NCI-H1694 treated with DMSO at 0.1 percent for 48 hours (cell line): ENCODE measurements at places on chromosomes 16 and 17.

DNA sequence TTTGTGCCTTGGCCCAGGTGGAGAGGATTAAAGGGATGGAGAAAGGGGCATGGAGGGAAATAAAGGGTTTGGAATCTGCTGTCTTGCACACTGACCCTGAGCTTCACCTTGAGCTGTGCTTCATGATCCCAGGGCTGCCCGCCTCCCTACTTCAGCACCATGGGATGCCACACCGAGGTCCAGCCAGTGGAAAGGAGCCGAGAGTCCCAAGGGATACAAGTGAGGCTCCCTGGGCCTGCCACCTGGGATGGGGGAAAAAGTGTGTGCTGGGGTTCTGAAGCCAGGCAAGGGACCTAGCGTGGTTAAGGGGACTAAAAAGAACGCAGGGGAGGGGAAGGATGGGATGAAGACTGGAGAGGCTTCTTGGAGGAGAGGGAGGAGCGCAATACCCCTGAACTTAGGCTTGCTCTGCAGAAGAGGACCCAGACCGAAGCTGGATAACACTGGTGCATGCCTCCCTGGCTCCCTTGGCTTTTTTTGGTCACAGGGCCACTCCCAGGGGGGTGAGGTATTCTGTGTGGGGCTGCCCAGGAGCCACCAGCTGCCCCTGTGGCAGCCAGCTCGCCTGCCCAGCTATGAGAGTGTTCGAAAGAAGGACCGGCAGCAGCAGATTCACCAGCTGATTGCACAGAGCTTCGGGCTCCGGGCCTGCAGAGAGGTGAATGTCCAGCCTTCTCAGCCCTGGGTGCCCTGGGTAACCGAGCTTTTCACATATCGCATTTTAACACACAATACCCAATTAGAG lies 7.2 kb downstream of the MRPL27 start:
- DNase-seq, result no peak

- no peak for DNase-seq
Measured at GRCh38 chr16:14600164-14600563, 29.9 kb downstream of the PARN start.

- peak; percentile 2 for DNase-seq
Measured at GRCh38 chr16:72428681-72429376, 256.9 kb upstream of the PMFBP1 start.

- DNase-seq, result no peak
Measured at GRCh38 chr17:16527298-16527697, 35.3 kb upstream of the LRRC75A start.

- peak; percentile 64 for DNase-seq
Measured at GRCh38 chr16:81076566-81077075, 417 bp downstream of the C16orf46 start.

DNA sequence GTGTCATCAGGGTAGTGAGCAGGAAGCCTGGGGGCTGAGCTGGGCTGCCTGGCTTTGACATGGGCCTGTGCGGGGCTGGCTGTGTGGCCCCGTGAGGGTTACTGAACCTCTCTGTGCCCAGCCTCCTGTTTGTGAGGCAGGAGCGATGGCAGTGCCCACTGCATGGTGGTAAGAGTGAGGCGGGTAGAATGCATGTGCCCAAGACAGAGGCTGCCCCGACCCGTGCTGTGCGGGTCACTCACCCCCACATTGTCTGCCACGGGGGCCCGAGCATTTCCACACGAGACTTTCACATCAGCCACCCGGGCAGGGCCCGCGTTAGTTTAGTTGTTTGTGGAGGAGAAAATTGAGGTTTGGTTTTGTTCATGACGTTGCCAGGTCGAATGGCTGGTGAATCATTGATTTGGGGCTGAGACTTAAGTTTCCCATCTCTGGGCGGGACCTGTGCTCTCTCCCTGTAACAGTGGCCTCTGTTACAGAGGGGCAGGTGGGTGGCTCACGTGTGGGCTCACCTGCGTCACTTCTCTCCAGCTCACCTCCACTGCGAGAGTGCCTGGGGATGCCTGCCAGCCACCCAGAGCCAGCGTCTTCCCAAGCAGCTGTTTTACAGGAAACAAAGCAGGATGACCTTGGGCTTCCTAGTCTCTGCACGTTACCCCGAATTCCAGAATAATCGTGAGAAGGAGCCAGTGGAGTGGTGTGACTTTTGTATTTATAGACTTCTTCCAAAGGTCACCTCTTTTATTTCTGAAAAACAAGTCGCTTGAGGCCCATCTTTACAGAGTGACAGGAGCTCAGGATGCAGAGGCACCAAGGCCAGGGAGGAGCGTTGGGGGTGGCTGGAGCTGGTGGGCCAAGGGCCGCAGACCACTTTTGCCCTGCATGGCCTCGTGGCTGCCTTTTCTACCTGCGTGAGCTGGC lies 150.6 kb downstream of the RPTOR start:
- DNase-seq, result no peak

DNA sequence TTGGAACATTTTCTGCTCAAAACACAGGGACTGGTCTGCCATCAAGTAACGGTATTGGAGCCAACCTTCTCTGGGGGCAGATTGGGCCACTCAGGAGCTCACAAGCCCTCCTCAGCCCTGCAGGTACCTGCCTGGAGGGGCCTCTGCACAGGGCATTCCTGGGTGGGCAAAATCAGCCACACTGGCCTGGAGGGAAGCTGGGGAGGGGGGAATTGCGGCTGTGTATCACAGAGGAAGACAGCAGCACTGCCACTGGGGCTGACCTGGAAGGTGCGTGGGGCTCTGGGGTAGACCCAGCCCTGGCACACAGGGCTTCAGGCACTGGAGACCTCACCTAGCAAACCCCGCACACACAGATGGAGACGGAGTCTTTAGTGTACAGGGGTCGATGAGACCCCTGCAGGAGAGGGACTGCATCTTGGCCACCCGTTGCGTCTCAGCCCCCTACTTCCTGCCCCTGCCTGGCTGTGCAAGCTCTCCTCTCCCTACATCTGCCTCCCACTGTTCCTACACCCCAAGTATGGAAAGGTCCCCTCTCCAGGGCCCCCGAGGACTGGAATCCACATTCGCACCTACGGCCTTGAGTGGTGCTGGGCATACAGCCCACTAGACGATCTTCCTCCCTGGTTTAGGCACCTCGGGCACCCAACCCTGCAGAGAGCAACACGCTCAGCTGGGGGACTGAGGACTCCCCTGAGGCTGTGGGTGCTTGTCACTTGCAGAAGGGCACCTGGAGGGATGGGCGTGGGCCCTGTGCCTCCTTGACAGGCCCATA lies 7.1 kb upstream of the SRRM2 start:
- no peak for DNase-seq

DNA sequence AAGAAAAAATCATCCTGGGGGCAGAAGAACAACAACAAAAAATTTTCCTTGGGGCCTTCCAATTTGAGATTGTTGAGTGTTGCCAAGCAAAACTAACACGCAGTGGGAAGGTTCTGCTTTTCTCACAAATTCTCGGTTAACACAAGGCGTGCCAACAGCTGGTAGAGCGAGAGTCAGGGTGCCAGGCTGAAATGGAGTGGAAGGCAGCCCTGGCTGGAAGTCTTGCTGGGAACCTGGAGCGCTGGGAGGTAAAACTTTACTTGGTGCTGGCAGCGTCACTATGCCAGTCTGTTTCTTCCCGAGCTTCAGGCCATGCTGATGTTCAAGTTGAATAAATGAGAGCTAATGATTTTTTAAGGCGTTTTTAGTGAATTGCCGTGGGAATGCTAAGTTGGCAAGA lies 189.4 kb downstream of the WWOX start:
- no peak for DNase-seq

DNA sequence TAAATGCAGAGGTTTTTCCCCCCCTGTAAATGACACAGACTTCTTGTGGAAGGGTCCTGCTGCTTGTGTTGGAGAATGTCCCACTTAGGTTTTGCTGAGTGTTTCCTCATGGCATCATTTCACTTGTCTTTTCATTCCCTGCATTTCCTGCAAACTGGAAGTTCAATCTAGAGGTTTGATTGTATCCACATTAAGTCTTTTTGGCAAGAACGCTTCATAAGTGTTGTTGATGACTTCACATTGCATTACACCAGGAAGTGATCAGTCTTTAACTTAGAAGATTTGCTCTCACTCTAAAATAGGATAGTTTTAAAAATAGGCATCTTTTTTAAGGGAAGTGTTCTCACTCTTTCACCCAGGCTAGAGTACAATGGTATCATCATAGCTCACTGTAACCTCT lies 67.2 kb downstream of the RPTOR start:
- no peak for DNase-seq

- no peak for DNase-seq
Measured at GRCh38 chr16:14672403-14672971, 21.6 kb downstream of the PLA2G10 start.

DNA sequence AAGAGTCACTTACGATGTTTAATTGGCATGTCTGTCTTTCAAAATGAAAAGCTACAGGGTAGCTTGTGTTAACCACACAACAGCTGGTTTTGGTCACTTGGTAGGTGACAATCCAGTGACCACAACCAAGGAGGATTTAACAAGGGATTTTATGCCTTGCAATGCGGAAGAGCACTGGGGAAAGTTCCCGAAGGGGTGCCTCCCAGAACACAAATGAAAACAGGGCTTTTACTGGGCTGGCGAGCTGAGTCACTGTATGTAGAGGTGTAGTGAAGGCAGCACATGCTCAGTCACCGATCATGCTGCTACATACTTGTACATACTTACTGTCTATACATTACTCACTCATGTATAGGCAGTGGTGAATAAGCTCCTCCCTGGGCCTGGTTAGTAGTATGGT lies 483.5 kb downstream of the CDH13 start:
- no peak for DNase-seq

DNA sequence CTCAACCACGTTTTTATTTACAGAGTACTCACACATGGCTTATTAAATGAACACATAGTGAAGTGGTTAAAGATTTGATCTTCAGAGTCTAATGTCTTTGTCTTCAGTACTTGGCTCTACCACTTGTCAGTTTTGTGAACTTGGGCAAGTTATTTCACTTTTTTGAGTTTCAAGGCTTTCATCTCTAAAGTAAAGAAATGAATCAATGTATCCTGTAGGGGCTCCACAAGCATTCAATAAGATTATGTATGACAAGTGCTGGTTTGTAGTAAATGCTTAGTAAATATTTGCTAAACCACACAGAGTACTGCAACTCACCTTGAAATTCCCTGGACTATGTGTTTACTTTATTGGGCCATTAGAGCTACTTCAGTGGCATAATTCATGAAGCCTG lies 446.0 kb upstream of the GOT2 start:
- DNase-seq, result no peak

DNA sequence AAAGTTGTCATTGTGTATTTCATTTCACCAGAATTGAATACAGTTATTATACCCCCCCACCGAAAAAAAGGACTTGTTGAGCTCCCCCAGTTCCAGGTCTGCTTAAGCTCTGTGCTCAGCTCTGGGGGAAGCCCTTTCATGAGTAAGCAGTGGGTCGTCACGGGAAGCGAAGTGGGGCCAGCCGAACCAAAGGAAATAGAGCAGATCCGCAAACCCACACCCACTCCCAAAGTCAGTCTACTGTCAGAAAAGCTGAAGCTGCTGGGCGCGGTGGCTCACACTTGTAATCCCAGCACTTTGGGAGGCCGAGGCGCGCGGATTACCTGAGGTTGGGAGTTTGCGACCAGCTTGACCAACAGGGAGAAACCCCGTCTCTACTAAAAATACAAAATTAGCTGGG lies 50.1 kb downstream of the PECAM1 start:
- no peak for DNase-seq

- DNase-seq, result no peak
Measured at GRCh38 chr16:50185005-50185505, 31.9 kb downstream of the TENT4B start.

- no peak for DNase-seq
Measured at GRCh38 chr17:81179861-81180260, 13.8 kb upstream of the AATK start.

DNA sequence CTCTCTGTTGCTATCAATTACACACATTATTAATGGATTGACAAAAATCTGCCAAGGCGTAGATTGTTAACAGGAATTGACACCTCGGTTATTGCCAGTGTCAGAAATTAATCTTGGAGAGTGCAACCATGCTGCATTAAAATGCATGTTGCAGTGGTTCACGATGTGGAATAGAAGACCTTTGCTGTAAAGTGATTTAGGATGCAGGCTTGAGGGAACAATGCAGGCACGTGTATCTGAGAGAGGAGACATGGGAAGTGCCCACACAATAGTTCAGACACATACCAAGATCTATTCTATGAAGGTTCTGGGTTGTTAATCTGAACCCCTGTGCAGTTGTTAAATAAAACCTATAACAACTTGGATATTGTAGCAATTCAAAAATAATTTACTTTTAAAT lies 1032.8 kb upstream of the CDH8 start:
- no peak for DNase-seq

GRCh38 chr17:41615454-41615853 lies 2.9 kb upstream of the KRT16 start:
- DNase-seq, result no peak

GRCh38 chr17:33651686-33652085 lies 358.6 kb upstream of the ASIC2 start:
- DNase-seq, result no peak

DNA sequence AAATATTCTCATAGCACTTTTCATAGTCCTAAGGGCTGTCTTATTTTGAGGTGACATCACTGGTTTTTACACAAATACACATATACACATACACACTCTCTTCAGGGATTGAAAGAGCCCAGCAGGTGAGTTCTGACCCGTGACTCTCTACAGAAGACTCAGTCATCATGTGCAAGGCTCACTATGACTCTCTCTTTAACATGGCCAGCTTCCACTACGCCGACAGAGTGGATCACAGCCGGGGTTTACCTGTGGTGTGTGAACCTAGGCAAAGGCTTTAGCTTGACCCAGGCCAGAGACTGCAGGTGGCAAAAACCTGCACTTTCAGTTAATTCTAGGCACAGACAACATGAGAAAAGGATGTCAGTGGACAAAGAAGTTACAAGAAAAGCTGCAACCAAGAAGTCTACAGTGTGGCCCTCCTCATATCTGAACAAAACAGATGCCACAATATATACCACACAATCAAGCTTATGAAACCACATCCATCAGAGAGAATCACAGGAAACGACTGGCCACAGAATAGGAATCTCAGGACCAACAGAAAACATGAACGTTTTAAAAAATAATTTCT lies 56.5 kb downstream of the CYTH1 start:
- DNase-seq, result no peak

DNA sequence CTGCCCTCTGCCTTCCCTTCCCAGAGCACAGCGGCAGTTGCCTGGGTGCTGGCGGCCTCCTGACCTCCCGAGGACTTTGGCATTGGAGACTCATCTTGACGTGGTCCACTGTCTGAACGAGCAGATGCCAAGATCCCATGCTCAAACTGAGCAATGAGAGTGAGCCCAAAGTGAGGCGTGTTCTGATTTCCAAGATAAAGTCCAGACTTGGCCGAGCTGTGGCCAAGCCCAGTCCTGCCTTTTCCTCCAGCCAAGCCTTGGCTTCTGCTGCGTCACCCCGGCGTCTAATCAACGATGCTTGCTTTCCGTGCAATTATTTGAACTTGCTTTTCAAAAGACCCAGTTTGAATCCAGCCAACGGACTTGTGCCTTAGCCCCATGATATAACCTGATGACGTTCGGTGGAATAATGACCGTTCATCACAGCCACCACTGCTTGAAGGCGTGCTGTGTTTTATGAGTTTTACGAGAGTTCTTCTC lies 179.2 kb downstream of the IRF8 start:
- no peak for DNase-seq

- DNase-seq, result no peak
Measured at GRCh38 chr16:22075043-22075757, 17.1 kb upstream of the VWA3A start.
